ENCODE measurements at places on chromosomes 12 and 14. TPM values are rescaled to one million over a fixed set of nuclear protein-coding genes. Genes with fewer than 3 reads are reported as not detected.

The B4GALNT3 gene
- 1.8 TPM for total RNA-seq

The PAH gene
- total RNA-seq = not detected

The SLCO1C1 gene
- not detected for total RNA-seq

The NPAS3 gene
- total RNA-seq = 4.6 TPM

The KSR2 gene
- total RNA-seq = 0.03 TPM

The KRT6C gene
- total RNA-seq = not detected

The C12orf54 gene
- not detected for total RNA-seq

The ZDHHC22 gene
- not detected for total RNA-seq

The OTX2 gene
- not detected for total RNA-seq

The STRAP gene
- total RNA-seq = 47.1 TPM

The KRT78 gene
- total RNA-seq = not detected

DNA sequence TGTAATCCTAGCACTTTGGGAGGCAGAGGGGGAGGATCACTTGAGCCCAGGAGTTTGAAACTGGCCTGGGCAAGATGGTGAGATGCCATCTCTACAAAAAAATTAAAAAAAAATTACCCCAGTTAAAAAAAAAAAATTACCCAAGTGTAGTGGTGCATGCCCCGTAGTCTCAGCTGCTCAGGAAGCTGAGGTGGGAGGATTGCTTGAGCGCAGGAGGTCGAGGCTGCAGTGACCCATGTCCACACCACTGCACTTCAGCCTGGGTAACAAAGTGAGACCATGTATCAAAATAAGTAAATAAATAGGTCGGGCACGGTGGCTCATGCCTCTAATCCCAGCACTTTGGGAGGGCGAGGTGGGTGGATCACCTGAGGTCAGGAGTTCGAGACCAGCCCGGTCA, 128.8 kb downstream of the VRK1 start:
- no peak for DNase-seq

DNA sequence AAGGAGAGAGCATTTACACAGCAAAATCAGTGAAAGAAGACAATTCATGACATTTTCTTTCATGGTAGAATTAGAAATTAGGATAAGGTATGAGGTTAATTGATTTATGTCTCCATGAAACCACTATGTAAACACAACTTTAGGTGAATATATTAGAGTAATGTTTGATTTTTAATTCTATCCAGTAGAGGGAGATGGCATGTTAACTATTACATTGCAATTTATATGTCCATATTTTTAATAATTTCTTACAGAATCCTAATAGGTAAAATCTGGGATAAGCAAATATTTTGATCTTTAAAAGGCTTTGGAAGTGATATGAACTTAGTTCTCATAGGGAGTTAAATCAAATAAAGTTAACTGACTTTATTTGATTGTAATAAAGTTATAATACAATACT, 373.4 kb upstream of the PDE3A start:
- DNase-seq = no peak

DNA sequence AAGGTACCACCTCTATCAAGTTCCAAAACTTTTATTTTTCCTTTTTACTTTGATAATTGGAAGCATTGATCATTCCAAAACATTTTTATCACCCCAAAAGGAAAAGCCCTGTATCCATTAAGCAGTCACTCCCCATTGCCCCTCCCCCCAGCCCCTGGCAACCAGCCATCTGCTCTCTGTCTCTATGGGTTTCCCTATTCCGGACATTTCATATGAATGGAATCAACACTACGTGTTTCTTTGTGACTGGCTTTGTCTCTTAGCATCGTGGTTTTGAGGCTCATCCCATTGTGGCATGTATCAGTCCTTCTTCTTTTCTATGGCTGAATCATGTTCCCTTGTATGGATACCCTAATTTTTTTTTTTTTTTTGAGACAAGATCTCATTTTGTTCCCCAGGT, 18.0 kb upstream of the PHETA1 start:
- DNase-seq = no peak

DNA sequence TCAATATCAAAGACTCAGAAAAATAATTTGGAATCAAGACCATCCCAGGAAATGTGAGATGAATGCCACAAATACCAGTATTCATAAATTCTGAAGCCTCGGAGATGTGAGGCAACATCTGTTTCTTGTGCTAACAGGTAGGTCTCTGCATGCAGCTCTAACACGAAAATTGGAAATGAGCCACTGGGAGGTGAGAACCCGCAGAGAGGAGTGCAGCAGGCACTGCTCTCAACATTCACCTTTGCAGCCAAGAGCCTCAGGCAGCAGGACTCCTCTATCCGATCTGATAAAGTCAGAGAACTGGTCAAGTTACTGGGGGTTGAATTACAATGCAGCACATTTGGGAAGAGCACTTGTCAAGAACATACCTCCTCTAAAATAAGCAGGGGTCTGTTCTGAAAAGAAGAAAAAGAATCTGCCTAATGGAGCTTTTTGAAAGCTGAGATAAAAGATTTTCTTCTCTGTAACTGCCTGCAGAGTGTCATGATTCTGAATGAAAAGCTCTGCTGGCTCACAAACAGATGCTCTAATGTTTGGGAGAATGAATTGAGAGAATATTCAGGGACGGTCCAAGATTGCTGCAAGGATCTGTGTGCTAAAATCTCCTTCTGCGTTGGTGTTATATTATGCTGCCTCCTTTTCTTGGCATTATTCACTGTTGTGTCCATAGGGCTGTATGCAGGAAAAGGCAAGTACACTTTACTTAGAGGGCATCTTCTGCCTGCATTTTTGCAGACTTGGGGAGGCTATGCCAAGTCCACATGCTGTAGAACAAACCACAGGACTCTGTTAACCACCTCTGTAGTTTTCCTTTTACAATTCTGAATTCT, 209.6 kb upstream of the KRR1 start:
- no peak for DNase-seq

- no peak for DNase-seq
Observed at GRCh38 chr14:102872020-102872419, 50.4 kb upstream of the AMN start.

DNA sequence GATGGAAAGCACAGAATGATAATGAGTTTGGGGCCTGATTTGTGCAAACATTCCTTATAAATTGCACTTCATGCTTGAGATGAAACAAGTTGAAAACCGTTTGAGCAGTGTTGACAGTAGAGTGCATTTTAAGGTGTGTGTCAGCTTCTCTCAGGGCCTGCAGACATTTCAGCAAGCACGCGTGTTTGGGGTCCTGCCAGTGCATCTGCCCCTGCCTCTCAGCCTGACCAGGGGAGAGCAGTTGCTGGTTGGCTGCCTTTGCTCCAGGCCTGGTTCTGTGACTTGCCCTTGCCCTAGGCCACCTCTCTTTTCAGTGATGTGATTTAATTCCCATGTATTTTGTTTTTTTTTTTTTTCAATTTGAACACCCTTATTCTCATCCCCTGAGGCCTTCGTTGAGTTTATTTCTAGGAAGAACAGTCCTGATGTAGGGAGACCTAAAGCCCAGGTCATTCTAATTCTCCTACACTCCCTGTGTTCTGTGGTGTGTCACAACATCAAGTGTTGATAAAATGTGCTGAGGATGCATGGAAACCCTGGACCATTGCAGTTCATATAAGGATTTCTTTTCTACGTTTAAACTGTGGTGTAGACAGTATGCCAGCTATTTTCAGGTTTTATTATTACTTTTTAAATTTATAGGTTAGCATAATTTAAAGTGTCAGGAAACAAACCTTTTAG, 40.1 kb upstream of the AMN start:
- DNase-seq = no peak

DNA sequence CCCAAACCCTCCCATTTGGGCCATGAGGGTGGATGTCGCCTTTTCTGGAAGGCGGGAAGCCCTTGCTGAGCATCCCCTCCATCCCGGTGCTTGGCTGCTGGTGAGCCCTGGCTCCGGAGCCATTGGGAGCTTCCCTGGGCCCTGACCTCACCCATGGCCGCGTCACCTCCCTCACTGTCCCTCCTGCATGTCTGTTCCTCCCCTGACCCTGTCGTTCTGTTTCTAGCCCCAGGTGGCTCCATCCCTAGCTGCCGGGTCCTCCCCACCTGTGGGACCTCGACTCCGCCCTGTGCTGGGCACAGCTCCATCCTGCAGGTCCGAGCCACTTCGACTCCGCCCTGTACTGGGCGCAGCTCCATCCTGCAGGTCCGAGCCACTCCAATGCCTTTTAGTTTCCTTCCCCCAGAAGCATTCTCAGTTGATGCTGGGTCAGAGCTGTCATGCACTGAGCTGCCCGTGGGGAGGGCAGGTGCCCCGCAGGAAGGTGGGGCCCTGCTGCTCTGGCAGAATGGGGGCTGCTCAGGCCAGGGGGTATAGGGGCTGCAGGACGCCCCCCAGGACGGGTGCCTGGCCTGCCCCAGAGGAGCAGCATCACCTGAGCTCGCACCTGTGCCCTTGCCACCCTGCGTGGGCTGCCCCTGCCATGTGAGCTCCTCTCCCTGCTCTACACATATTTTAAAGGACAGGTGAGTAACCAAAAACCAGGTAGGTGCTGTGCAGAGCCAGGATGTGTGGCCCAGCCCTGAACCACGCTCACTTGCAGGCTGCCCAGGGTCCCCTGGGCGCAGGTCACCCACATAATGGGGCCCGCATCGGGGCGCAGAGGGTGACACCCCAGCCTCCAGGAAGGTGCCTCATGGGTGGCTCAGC, 19.0 kb downstream of the NOC4L start:
- DNase-seq = peak; percentile 72

- peak; percentile 73 for DNase-seq
Observed at GRCh38 chr12:44774815-44775411, 101.2 kb downstream of the NELL2 start.

- DNase-seq = no peak
Observed at GRCh38 chr12:96770219-96771102, 136.6 kb upstream of the NEDD1 start.

- no peak for DNase-seq
Observed at GRCh38 chr12:50174971-50175715, 8.0 kb upstream of the CERS5 start.

DNA sequence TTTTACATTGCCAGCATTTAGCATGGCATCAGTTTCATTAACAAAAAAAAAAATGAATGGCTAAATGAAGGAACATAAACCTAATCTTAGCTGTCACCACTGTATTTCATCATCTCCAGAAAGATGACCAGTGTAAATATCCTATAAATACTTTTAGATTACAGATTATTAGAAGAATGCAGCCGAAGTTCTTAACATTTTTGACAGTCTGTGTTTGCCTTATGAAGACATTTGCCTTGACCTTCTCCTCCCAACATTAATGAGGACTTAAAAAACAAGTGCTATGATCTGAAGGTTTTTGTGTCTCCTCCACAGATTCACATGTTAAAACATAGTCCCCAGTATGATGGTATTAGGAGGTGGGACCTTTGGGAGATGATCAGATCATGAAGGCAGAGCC, 253.0 kb downstream of the SNAPC1 start:
- no peak for DNase-seq

GRCh38 chr14:34237677-34238076, 224.4 kb downstream of the SPTSSA start:
- no peak for DNase-seq

- DNase-seq = no peak
Observed at GRCh38 chr14:57122129-57122528, 146.6 kb downstream of the EXOC5 start.

GRCh38 chr14:88818018-88818417, 6.4 kb upstream of the TTC8 start:
- no peak for DNase-seq

GRCh38 chr14:72017290-72017689, 85.1 kb downstream of the RGS6 start:
- DNase-seq = no peak

DNA sequence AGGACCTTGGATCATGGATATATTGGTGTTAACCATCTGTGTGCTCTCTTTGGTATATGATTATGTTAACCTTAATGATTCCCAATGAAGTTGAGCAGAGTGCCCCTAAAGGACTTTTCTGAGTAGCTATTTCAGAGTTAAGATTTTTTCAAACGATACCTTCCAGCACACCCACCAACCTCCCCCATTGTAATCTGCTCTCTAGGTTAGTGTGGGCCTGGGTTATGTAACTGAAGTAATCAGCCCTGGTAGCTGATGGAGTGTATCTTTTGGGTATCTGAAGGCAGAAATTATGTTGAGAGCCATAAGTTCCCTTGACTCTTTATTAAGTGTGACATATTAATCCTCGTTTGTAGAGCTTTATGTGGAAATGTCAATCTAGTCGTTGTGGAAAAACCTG, 47.6 kb upstream of the RNU6-8 start:
- DNase-seq = no peak

- no peak for DNase-seq
Observed at GRCh38 chr12:25130741-25131188, 64.2 kb downstream of the DNAI7 start.

- DNase-seq = no peak
Observed at GRCh38 chr14:54424479-54424901, 16.7 kb downstream of the CNIH1 start.

DNA sequence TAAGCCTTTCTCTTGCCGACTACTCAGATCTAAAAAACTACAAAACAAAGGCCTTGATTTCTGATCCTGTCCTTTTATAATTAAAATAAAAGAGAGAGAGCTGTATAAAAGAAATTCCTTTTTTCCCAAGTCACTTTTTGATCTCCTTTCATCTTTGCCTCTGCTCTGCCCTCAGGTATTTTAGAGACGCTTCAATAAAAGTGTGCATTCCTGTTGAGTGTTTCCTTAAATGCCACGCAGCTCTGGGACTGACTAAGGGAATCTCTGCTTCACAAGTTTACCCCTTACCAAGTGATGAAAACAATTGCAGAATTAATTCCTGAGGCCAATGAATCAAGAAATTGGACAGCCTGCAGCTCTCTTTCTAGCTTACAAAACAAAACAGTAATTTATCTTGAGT, 1109.8 kb downstream of the TMTC2 start:
- no peak for DNase-seq
